ENCODE measurements at places on chromosomes 13 and 19. TPM values are rescaled to one million over a fixed set of nuclear protein-coding genes. Genes with fewer than 3 reads are reported as not detected.

Gene NLRP7
- total RNA-seq, result not detected

Gene EBI3
- 1.5 TPM for total RNA-seq

DNA sequence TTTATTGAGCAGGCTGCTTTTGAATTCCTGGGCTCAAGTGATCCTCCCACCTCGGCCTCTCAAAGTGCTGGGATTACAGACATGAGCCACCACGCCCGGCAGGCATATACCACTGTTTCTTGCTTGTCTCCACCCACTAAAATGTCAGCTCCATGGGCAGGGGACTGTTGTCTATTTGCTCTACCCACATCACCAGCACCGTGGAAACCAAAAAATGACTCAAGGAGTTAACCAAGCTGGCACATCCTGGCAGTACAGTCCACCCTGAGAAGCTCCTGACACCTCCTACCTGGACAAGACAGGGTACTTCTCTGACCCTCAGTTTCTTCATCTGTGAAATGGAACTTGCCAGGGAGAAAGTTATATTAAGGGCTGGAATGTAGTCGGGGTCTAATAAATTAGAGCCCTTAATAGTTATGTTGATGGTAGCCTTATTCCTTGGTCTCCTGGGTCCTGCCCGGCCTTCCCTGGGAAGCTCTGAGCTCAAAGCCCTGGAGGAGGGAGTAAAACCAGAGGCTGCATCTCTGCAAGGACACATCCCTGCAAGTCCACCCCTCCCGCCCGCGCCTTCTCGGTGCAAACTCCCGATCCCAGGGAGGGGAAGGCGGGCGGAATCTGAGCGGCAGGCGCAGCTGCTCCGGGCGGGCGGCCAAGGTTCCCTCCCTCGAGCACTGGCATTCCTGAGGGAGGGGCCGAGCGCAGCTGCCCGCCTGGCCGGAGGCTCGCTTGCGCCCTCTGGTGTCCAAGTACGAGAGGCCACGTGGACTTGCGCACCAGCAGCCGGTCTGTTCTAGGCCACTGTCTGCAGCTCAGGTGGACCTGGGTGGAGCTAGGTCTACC lies 14.1 kb downstream of the RDH8 start:
- H3K36me3 ChIP-seq, result no peaks in the 10 kb centered on the region
- H3K27me3 ChIP-seq, result peaks cover 56% of the 10 kb centered on the region
- H3K4me3 ChIP-seq, result no peak overlapping the region
- no peaks in the 10 kb centered on the region for H3K4me1 ChIP-seq

- no peaks in the 10 kb centered on the region for H3K36me3 ChIP-seq
- peak within 1 kb of the TSS; percentile 79 for H3K4me3 ChIP-seq
Measured at GRCh38 chr19:40284501-40285352, at the start of gene AKT2. AKT2 (minus strand) TSS chr19:40285345; CDS start chr19:40265267, 20,078 bp downstream.

Gene FAM216B
- 0.41 TPM for total RNA-seq

DNA sequence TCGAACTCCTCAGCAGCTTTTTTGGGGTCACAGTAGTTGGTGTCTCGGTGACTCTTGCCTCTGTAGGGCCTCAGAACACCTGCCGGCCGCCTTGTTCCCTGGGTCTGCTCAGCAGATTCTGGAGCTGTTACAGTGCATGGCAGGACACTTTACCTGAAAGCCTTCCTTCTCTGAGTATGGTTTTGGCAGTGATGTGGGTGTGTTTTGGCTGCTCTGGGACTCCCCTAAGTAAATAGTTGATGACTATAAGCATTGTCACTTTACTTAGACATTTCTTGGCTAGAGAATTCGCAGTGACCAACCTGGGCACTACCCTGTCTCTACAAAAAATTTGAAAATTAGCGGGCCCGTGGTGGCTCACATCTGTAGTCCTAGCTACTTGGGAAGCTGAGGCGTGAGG lies 7.0 kb downstream of the MAU2 start:
- no peak overlapping the region for H3K27ac ChIP-seq
- no peaks in the 10 kb centered on the region for H3K27me3 ChIP-seq
- no peak for DNase-seq
- H3K4me3 ChIP-seq, result no peak overlapping the region
- peaks cover 43% of the 10 kb centered on the region for H3K4me1 ChIP-seq

Measured in left lung (tissue), 14 donors.